HepG2 (cell line): ENCODE measurements at places on chromosomes 2 and 18.

DNA sequence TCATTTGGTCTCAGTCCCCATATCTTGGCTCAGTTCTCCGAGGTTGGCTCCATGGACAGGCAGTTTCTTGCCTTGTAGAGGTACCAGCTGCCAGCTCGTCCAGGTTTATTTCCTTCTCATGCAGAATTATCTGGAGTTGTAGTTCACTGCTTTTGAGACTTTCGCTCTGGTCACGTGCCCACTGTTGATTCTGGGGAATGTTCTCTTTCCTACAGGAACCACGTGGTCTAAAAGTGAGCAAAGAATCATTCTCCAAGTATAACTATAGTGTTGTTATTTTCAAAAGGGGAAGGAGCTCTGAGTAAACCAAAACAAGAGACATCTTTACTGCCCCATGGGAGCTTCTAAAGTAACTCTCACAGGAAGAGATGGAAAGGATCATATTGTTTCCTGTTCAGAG is 41.2 kb upstream of the RAB27B start:
- no peak for DNase-seq

- no peak for DNase-seq
These were observed 46.3 kb downstream of the ITSN2 start for GRCh38 chr2:24313744-24314632.

GRCh38 chr18:25144820-25145219 is 207.1 kb downstream of the ZNF521 start:
- DNase-seq: peak; percentile 0

DNA sequence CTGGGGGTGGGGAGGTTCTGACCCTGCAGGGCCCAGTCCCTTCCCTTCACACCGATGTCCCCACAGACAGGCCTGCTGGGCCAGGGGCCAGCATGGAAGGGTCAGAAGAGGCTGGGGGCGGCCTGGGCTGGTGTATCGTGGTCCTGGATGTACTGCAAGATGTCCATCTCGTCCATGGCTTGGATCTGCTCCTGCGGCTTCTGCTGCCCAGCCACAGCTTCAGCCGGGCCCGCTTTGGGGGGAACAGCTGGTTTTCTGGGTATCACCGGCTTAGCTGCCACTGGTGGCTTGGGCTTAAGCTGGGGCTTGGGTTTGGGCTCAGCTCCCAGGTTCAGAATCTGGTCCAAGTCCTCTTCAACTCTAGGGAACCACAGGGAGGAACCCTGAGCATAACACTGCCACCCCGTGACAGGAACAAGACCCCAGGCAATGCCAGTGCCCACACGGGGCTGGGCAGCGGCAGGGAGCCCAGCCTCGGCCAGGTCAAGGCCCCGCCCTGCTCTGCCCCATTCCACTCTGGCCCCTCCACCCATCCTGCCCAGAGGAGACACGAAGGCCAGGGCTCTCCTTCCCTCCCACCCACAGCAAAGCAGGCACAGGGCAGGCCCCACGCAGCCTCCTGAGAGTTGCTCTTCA is 31.9 kb downstream of the HS1BP3 start:
- no peak for DNase-seq

DNA sequence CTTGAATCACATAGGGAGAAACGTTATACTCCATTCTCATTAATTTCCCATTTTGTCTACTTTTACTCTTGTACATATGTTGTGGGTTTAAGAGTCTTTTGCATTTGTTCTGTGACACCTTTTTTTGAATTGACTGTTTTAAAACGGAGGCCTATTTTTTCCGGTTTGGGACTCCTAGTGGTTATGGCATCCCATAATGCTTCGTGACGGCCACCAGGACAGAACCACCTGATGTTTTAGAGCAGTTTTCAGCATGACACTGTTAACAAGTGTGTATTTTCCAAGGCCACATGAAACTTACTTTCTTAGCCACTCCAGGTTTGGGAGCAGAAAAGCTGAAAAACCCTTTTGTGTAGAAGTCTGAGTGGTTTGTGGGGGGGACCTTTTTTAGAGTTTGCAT is 8.4 kb downstream of the SOX11 start:
- no peak for DNase-seq

GRCh38 chr2:45770811-45771210 is 119.3 kb downstream of the PRKCE start:
- no peak for DNase-seq

DNA sequence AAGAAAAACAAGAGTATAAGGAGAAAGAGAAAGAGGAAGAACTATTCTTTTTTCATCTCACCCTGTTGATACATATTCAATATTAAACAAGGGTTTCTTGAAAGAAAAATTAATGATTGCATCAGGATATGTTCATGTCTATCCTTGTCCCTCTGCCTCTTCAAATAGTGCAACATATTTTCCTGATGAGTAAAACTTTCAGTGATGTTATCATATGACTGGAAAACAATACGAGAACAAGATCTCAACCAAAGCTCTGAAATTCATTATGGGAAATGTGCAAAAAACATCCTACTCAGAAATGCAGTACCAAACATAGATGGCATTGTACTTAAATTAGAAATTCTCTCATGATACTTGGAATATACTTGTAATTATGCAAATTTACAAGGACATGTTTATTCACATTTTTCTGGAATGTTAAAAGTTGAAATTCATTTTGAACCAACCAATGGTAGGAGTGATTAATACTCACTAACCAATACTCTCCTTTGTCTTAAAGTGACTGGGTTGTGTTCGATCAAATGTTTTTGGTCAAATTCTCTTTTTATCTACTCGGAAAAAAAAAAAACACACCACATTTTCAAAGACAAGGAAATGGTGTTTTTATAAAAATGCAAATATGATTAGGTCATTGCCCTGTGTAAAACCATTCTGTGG is 148.9 kb upstream of the GULP1 start:
- no peak for DNase-seq

DNA sequence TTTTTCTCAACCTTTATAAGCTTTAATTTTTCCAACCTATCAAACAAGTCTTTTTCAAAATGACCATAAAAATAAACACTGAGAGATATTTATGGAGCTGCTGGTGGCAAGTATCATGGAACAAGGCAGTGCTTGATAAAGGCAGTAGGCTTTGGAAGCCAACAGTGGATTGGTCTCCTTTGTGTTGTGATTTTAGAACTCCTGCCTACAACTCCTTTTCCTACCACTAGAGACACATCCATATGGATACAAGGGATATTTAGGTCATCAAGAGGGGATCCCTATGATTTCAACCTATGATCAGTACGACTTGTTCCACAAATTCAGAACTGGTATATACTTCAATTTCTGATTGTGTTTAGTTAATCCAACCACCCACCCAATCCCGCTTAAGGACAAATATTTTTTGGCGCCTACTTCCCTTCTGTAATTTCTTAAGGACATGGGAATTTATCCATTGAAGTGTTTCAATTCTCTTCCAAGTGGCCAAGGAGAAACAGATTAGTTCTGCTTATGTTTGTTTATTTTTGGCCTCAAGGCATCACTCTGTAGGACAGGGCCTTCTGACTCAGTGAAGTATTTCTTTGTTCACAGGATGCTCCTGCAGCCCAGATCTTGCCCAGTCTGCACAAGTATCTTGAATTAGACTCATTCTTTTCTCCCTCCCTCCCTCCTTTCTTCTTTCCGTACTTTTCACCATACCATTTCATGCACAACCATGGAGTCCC is 2119.6 kb upstream of the PIK3C3 start:
- no peak for DNase-seq

GRCh38 chr18:34492652-34493051 is 217.4 kb upstream of the DTNA start:
- peak; percentile 87 for DNase-seq

DNA sequence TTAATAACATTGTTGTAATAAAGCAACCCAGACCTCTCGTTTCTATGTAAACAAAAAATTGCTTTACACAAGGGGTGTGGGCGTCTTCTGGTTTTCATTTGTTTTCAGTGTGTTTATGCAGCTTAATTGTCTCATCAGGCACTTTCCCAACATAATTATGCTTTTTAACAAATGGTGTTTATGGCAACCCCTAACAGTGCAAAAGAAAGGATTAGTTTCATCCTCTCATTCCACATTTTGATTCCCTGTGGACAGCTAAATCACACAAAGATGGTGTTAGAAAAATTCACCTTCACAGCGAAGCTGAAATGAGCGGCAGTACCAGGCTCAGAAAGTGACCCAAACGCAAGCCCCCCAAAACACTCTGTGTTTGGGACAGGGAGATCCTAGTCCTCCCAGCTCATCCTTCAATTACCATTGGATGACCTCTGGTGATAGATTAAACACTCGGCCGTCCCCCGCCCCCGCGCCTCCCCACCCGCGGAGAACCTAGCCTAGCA is 724 bp downstream of the FTCDNL1 start:
- no peak for DNase-seq

- no peak for DNase-seq
These were observed 893.0 kb upstream of the POU3F3 start for GRCh38 chr2:103960951-103961350.

DNA sequence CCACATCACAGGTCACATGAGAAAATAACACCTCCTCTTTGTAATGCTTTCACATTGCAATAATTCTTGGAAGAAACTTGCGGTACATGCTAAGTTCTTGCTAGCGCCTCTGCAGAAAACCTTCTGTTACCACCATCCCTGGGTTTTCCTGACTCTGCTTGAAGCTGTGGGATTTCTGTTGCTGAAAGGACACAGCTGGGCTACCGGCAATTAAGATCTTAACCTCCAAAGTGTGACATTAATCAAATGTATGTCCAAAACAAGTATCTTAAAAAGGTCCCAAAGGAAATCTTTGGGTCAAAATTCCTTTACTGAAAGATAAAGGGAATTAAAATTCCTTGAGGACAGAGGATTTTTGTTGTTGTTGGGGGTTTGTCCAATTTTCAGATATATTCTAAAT is 7.5 kb downstream of the CCBE1 start:
- DNase-seq: no peak

DNA sequence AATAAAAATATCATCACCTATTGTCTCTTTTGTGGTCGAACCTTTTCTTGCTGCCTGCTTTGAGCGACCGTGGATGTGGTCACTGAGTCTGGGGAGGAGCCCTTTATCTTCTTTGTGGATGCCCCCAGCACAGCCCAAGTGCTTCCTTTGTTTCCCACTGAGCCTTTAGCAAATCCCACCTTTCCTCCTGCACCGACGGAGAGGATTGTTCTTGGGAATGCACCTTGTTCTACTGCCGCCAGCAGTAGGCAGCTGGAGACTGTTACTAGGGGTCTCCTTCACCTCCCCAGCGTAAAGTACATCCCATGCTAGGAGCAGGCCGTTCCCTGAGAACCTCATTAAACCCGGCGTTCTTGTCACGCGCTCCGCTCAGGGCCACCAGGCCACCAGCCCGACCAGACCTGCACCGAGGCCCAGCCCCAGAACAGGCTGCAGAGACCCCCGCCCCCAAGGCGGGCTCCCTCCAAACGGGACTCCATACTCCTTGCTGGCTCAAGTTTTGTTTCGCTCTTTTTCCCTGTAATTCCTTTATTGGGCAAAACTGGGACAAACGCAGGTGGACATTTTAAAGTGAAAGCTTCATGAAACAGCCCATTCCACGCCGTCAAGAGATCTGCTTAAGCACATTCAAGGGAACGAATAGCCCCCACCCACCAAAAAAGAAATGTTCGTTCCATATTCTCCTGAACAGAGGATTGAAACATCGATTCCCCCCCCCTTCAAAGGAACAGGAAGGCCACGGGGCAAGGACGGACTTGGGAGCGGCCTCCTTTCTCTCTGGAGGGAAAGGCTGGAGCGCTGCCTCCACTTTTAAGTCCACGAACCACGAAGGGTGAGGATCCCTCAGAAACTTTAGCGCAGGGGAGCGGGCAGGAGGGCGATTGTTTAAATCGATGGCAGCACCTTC is 1.1 kb upstream of the MAT2A start:
- DNase-seq: peak; percentile 78

GRCh38 chr2:19362755-19363473 is 4.5 kb upstream of the OSR1 start:
- peak; percentile 79 for DNase-seq

DNA sequence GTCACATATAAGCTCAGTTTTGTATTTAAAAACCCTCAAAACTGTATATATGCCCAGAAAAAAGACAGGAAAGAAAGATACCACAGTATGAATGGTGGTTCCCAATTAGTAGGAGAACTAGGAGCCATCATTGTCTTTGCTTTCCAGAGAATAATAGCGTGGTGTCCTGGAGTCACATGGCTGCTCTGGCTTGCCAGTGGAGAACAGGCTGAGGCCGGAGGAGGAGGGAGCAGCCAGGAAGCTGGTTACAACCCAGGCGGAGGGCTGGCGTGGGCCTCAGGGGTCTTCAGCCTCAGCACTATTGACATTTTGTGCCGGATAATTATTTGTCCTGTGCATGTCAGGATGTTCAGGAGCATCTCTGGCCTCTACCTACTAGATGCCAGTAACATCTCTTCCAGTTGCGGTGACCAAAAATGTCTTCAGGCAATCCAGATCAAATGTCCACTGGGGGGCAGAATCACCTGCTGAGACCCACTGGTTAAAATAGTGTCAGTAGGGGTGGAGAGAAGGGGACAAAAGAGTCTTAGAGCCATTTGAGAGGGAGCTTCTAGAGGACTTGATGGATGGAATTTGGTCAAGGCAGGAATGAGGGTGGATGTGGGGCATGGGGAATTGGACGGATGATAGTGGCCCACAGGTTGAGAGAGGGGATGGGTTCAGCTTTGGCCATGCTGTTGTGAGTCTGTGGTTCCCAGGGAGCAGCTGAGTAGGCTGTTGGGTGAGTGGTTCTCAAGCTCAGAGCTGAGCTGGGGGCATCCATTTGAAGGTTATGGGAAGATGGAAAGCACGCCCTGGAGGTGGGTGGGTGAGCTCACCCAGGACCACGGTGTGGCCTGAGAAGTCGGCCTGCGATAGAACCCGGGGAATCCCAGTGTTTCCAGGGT is 144.9 kb downstream of the AGAP1 start:
- no peak for DNase-seq

GRCh38 chr18:31206787-31207381 is 44.2 kb upstream of the DSC1 start:
- DNase-seq: peak; percentile 86

DNA sequence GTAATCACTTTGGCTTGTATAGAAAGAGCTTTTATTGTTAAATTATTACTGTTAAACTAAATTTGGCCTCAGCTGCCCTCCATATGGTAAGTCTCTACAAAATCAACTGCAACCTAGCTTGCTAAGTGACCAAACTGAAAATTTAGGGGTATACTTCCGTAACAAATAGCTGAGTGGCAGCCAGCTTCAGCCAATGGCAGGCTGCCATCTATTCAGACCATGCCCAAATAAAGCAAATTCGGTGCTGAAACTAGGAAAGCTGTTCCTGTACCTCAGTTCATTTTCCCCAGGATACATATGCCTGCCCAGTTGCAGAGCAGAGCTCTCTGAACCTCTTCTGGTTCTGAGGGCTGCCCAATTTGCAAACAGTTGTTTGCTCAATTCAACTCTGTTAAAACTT is 94.8 kb downstream of the EML6 start:
- no peak for DNase-seq
